ENCODE measurements at places on chromosomes 6 and 20. TPM values are rescaled to one million over a fixed set of nuclear protein-coding genes. Genes with fewer than 3 reads are reported as not detected.

KHDC1L gene
- 0.51 TPM for total RNA-seq

OSER1 gene
- 19.0 TPM for total RNA-seq

NOX3 gene
- total RNA-seq = not detected

DNA sequence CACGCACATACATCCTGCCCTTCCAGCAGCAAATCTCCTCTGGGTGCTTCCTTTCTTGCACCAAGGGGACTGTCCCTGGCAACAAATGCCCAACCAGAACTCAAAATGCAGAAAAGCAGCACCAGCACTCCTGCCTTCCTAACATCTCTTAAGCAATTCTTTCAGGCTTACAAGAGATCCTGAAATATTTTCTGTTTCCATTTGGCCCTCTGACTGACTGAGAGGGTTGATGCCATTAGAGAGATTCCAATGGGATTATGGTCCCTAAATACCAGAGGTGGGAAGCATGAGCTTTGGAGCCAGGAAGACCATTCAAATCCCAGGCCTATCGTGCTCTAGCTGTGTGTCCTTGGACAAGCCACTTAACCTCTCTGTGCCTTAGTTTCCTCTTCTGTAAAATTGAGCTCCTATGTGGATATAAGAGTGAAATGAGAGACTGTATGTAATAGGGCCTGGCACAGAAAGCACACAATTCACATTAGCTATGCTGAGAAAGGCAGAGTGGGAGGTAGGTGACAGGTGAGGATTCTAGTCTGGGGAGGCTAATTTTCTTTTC is 56.8 kb downstream of the PRDM1 start:
- H3K27ac ChIP-seq = no peak overlapping the region
- H3K36me3 ChIP-seq = no peaks in the 10 kb centered on the region
- no peaks in the 10 kb centered on the region for H3K27me3 ChIP-seq
- peaks cover 27% of the 10 kb centered on the region for H3K4me1 ChIP-seq
- no peak for DNase-seq

DNA sequence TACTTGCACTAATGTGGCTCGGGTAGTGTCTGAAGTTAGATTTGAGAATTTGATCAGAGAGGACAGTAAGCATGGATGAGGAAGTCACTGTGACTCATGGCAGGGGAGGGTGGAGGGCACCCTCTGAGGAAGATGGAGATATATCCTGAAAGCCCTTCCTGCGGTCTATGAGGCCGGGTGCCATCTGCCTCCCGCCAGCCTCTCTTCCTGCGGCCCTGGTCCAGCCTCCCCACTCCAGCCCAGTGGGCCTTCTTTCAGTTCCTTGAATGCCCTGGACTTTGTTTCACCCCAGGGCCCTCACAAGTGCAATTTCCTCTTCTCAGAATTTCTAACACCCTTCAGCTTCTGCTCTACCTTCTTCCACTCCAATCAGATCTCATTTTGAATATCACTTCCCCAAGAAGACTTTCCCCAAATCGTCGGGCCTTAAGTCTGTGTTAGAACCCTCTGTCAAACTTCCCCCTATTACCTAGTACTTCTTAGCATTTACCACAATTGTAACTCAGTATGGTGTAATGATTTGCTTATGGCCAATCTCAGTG is 20.2 kb upstream of the TNFAIP3 start:
- H3K4me1 ChIP-seq = peaks cover 7% of the 10 kb centered on the region
- DNase-seq = no peak
- H3K4me3 ChIP-seq = no peak overlapping the region
- no peak overlapping the region for H3K27ac ChIP-seq

DNA sequence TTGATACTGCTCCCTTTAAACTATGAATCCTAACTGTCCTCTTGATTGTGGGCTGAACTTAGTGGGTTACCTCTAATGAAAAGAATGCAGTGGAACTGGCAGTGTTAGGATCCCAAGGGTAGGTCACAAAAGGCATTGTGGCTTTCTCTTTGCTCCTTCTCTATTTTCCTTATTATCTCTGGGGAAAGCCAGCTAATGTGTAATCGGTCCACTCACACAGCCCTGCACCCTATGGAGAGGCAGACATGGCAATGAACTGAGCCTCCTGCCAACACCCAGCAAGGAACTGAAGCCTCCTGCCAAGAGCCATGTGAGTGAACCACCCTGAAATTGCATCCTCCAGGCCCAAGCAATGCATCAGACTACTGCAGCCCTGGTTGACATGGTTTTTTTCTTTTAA is 24.6 kb upstream of the ZNF133 start:
- no peaks in the 10 kb centered on the region for H3K4me1 ChIP-seq
- H3K4me3 ChIP-seq = no peak overlapping the region
- no peak overlapping the region for H3K27ac ChIP-seq
- DNase-seq = no peak
- H3K36me3 ChIP-seq = no peaks in the 10 kb centered on the region

- no peak overlapping the region for H3K27ac ChIP-seq
- H3K27me3 ChIP-seq = peaks cover 10% of the 10 kb centered on the region
- no peaks in the 10 kb centered on the region for H3K36me3 ChIP-seq
- no peak for DNase-seq
- H3K4me3 ChIP-seq = no peak overlapping the region
Measured at GRCh38 chr6:134732763-134733162, 217.1 kb downstream of the ALDH8A1 start.

DNA sequence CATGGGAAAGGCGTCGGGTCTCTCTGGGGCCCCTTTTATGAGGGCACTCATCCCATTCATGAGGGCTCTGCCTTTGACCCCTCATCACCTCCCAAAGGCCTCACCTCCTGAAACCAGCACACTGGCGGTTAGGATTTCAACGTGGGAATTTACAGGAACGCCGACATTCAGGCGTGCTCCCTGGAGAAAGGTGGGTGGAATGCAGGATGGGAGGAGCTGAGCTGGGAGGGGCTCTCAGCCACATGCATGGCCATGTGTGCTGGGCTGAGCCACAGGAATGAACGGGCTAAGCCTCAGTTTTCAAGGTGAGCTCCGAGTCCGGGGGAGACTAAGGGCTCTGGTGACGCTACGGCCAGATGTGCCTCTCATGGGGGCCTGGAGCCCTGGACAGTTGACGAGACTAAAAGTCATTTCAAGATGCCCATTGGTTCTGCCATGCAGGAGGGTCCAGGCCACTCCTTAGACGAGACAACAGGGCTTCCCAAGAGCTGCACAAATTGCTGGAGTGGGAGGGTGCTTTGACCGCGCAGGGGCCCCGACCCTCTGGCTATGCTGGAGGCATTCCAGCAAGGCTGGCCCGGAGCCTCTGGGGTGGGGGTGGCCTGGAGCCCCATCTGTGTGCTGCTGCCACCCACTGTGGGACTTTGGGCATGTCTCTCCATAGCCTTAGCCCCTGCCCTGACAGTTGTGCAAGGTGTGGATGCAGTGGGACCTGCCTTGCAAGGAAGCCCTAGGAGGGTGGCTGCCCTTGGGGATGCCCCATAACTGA is 3.8 kb upstream of the ARFGAP1 start:
- no peak for DNase-seq
- no peaks in the 10 kb centered on the region for H3K36me3 ChIP-seq
- H3K27me3 ChIP-seq = peaks cover 25% of the 10 kb centered on the region
- peaks cover 20% of the 10 kb centered on the region for H3K4me1 ChIP-seq
- no peak overlapping the region for H3K27ac ChIP-seq
- H3K4me3 ChIP-seq = no peak overlapping the region

DNA sequence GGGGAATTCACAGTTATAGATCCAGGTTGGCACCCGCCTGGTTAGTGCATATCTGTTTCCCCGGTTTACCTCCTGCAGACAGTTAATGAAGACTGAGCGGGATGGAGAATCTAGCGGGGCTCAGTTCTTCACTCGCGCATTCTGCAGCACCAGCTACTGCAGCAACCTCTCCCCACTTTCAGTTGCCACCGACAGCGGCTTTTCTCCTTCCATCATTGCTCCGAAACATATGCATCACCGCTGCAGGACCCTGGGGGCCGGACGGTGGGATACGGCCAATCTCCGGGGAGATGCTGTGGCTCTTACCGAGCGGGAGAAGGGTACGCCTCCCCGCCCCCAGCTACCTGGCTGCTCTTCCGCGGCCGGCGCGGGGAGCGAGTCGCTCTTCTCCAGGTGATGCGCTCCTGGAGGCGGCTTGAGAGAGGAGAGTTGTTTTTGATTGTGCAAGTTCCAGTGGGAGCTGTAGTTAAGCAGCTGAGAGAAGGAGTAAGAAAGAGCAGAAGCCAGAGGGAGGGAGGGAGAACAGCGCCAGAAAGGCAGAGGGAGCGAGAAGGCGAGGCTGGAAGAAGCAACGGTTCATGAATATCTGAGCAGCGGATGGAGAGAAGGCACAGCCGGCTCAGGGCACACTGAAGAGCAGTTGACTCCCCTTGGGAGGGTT is at the start of gene SGK1:
Gene SGK1 (minus strand): TSS at position 642 of the 661 bp plus-strand sequence. CDS start 652 bp downstream, outside the sequence.
- no peaks in the 10 kb centered on the region for H3K36me3 ChIP-seq
- H3K27ac ChIP-seq = no peak within 1 kb of the TSS
- DNase-seq = no peak
- H3K4me3 ChIP-seq = no peak within 1 kb of the TSS

DNA sequence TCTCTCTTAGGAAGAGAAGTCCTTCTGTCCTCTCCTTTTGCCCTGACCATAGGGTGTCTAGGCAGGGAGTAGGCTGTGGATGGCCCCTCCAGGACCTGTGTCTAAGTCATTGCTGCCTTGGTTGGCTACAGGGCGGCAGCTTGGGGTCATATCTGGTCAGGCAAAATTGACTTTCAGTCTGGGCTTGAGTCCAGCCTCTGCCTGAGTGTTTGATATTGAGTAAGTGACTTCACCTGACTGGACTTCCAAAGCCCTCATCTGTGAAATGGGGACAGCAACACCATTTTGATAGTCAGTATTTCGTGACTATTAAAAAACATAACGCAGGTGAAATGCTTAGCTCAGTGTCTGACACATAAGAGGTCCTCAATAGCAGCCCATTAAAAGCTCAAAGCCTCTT is 4.6 kb downstream of the TGM3 start:
- DNase-seq = peak; percentile 10
- H3K27ac ChIP-seq = no peak overlapping the region
- H3K4me1 ChIP-seq = peaks cover 9% of the 10 kb centered on the region
- H3K4me3 ChIP-seq = no peak overlapping the region
- no peaks in the 10 kb centered on the region for H3K36me3 ChIP-seq

DNA sequence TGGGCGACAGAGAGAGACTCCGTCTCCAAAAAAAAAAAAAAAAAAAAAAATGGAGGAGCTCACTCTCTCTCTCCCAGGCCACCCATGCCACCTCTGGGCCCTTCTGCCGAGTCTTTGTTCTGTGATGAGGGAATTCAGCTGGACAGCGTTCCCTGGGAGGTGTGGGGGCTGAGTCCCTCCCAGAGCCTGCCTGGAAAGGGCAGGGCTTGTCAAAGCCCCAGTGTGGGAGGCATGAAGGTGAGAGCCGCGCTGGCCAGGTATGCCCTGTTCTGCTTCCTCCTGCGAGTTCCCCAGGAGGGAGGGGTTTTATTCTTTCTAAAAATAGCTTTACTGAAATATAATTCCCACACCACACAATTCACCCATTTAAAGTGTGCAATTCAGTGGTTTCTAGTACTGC is 69.6 kb downstream of the TMEM242 start:
- H3K27ac ChIP-seq = no peak overlapping the region
- DNase-seq = no peak
- no peaks in the 10 kb centered on the region for H3K4me1 ChIP-seq
- peaks cover 47% of the 10 kb centered on the region for H3K27me3 ChIP-seq
- no peak overlapping the region for H3K4me3 ChIP-seq
- no peaks in the 10 kb centered on the region for H3K36me3 ChIP-seq

- DNase-seq = no peak
- no peak overlapping the region for H3K4me3 ChIP-seq
- H3K4me1 ChIP-seq = peaks cover 12% of the 10 kb centered on the region
- H3K36me3 ChIP-seq = no peaks in the 10 kb centered on the region
Measured at GRCh38 chr6:31356216-31356945, 598 bp downstream of the HLA-B start.

- H3K36me3 ChIP-seq = no peaks in the 10 kb centered on the region
- H3K27ac ChIP-seq = no peak overlapping the region
- peaks cover 8% of the 10 kb centered on the region for H3K4me1 ChIP-seq
- H3K27me3 ChIP-seq = peaks cover 53% of the 10 kb centered on the region
Measured at GRCh38 chr6:168105813-168106632, 27.0 kb upstream of the FRMD1 start.

GRCh38 chr6:111718326-111718725 is 112.6 kb upstream of the TRAF3IP2 start:
- DNase-seq = no peak
- no peak overlapping the region for H3K27ac ChIP-seq
- peaks cover 16% of the 10 kb centered on the region for H3K27me3 ChIP-seq
- H3K36me3 ChIP-seq = no peaks in the 10 kb centered on the region

- DNase-seq = no peak
- H3K27ac ChIP-seq = no peak overlapping the region
- no peaks in the 10 kb centered on the region for H3K36me3 ChIP-seq
- H3K4me1 ChIP-seq = no peaks in the 10 kb centered on the region
- H3K4me3 ChIP-seq = no peak overlapping the region
Measured at GRCh38 chr6:169391473-169392071, 137.9 kb upstream of the THBS2 start.

DNA sequence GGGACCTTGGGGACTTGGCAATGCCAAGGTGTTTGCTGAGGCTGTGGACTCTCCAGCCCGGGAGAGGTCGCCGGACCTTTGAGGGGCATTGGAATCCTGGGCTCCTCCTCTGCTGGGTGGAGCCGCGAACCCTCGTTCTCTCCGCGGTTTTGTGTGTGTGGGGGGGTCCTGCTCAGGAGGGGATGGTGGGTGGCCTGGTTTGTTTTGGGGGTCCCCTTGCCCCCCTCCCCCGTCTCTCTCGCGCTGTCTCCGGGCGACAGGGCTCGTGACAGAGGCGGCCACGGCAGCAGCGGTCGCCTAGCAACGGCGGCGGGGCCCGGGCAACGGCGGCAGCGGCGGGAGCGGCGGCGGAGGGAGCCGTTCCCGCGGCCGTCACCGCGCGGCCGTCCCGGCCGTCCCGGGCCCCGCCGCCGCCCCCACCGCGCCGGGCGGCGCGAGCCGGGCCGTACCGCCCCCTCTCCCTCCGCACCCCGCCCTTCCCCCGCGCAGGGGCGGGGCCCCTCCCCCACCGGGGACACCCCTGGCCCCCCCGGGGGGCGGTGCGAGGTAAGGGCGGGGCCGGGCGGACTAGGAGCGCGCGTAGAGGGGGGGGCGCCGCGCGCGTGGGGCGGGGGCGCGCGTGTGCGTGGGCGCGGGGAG is 7.8 kb downstream of the SYNGAP1 start:
- DNase-seq = peak; percentile 98
- no peaks in the 10 kb centered on the region for H3K27me3 ChIP-seq
- H3K4me3 ChIP-seq = peak overlapping the region; percentile 49
- no peaks in the 10 kb centered on the region for H3K36me3 ChIP-seq

DNA sequence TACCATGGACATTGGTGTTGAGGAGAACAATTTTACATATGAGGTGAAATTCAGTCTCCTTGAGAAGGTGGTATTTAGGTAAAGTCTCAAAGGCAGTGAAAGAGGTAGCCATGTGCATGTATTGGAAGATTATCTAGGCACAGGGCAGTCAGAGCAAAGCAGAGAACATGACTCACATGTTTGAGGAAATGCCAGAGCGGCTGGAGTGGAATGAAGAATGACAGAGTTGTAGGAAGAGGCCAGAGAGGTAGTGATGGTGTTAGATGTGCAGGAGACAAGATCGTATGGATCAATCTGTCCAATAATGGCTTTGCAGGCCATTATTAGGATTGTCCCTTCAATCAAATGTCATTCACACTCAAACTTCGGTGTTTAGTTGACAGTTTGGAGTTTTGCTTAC is 449.4 kb upstream of the PTCHD4 start:
- no peak overlapping the region for H3K27ac ChIP-seq
- H3K4me3 ChIP-seq = no peak overlapping the region
- H3K4me1 ChIP-seq = no peaks in the 10 kb centered on the region
- H3K27me3 ChIP-seq = no peaks in the 10 kb centered on the region

- DNase-seq = peak; percentile 70
- H3K4me3 ChIP-seq = no peak overlapping the region
- peaks cover 34% of the 10 kb centered on the region for H3K4me1 ChIP-seq
- peak overlapping the region; percentile 39 for H3K27ac ChIP-seq
Measured at GRCh38 chr6:4928426-4928825, 75.4 kb downstream of the RPP40 start.

Measured in K562 (cell line).